ENCODE measurements at places on chromosomes 5 and 9.

DNA sequence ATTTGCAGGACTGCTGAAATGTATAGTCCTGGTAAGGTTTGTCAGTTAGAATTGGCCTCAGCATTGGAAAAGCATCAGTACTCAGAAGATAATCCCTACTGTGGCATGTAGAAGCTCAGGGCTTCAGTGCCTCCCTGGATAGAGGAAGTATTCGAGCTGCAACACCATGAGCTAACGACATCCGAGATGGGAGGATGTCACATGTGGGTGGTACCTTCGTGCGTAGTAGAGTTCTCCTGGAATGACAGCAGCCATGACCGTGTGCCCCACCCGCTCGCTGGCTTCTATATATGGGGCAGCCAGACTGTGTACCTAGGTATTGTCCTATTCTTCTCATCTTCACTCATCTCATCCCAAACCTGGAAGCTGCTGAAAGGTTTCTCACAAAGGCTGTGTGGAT lies 345.8 kb upstream of the KLF9 start:
- no peak for DNase-seq

GRCh38 chr5:474840-475661 lies 32.1 kb downstream of the EXOC3 start:
- no peak for DNase-seq

- no peak for DNase-seq
Observed at GRCh38 chr5:78671609-78672008, 23.0 kb upstream of the LHFPL2 start.

GRCh38 chr9:93636172-93636661 lies 59.8 kb downstream of the PHF2 start:
- no peak for DNase-seq

GRCh38 chr9:98494852-98495251 lies 213.9 kb downstream of the GABBR2 start:
- DNase-seq, result no peak
